ENCODE measurements at places on chromosomes 4 and X. TPM values are rescaled to one million over a fixed set of nuclear protein-coding genes. Genes with fewer than 3 reads are reported as not detected.

The AKAP4 gene
- polyA plus RNA-seq, result not detected

The RBPJ gene
- 25.9 TPM for polyA plus RNA-seq

The CPZ gene
- polyA plus RNA-seq, result 0.28 TPM

The ZFYVE28 gene
- 5.1 TPM for polyA plus RNA-seq

The IL21 gene
- not detected for polyA plus RNA-seq

The APLN gene
- polyA plus RNA-seq, result 0.40 TPM

The TENM3 gene
- 1.8 TPM for polyA plus RNA-seq

The IDH3G gene
- 81.0 TPM for polyA plus RNA-seq

The PPM1K gene
- 7.3 TPM for polyA plus RNA-seq

The RAB39B gene
- polyA plus RNA-seq, result 0.10 TPM

The ALPK1 gene
- polyA plus RNA-seq, result 3.0 TPM

The HTN1 gene
- not detected for polyA plus RNA-seq

The AKAP14 gene
- polyA plus RNA-seq, result not detected

The POLN gene
- polyA plus RNA-seq, result 14.7 TPM

The PRDM5 gene
- polyA plus RNA-seq, result 3.0 TPM

Measured in adipose tissue (tissue), 3 donors.